ENCODE measurements at places on chromosomes 5 and 9.

DNA sequence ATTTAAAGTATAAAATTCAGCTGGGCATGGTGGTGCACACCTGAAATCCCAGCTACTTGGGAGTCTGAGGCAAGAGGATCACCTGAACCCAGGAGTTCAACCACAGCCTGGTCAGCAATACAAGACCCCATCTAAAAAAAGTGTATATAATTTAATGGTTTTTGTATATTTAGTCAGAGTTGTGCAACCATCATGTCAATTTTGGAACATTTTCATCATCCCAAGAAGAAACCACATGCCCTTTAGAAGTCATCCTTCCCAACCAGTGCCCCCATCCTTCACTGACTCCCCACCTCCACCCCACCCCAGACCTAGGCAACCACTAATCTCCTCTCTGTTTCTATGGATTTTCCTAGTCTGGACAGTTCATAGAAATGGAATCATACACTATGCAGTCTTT is 18.8 kb upstream of the TEK start:
- no peak for DNase-seq

GRCh38 chr5:78929833-78930232 is 55.3 kb downstream of the ARSB start:
- no peak for DNase-seq

DNA sequence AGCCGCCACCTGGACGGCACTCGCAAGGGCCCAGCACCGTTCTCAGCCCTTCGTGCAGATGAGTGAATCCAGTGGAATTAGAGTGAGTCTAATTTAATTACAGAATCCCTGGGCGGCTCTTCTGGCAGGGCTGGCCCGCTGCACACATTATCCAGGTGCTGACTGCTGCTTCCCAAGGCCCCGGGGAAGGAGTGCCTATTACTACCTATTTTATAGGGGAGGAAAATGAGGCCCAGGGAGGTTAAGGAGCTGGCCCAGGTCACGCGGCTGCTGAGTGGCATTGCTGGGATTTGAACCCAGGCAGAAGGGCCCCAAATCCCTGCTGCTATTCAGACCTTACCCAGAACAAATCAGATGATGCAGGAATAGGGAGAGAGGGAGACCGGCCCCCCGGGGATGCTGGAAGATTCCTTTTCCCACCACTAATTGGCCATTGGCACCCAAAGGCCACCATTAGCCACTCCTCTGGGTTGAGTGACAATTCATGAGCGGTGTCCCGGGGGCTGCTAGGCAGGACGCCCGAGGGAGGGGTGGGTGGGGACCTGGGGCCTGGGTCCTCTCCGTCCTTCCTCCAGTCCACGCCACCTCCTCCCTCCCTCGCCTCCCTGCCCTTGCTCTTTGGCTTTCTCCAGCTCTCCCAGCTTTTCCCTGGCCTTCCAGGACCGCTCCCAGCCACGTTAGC is 10.3 kb upstream of the QRFP start:
- DNase-seq, result no peak

DNA sequence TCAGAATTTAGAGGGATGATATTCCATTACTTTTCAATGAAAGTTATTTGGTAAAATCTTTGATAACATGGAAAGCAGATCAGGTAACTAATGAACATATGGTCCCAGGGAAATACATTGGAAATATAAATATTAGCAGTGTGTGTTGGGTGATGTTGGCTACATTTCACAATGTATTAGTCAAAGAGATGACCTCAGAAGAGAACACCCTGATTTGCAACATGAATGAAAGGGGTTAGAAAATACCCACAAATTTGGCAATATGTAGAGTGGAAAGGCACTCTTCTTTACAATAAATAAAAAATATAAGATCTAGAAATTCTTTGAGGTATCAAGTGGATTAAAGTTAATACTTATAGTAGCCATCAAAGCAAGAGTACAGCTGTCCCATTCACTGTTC is 606.7 kb downstream of the PSAT1 start:
- no peak for DNase-seq

DNA sequence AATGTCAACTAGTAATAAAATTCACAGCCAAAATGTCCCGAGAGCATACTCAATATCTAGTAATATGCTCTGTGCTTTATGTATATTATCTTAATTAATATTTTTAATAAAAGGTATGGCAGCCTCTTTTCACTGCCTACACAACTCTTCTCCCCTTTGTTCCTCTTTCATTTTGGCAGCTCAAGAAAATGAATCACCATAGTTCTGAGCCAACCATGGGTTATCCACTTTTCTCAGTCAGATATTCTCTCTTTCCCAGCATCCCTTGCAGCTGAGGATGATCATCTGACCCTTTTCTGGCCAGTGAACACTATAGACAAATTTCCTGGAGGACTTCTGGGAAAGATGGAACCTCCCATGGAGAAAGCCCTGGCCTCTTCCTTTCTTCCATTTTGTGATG is 8.2 kb upstream of the DOCK8 start:
- no peak for DNase-seq

GRCh38 chr9:98118640-98119601 is at the start of gene TRIM14:
TSS of gene TRIM14 (minus strand) at chr9:98119222. CDS start at chr9:98119188, 34 bp downstream.
- DNase-seq, result no peak

GRCh38 chr9:126844085-126844484 is 16.4 kb upstream of the ZBTB34 start:
- no peak for DNase-seq

DNA sequence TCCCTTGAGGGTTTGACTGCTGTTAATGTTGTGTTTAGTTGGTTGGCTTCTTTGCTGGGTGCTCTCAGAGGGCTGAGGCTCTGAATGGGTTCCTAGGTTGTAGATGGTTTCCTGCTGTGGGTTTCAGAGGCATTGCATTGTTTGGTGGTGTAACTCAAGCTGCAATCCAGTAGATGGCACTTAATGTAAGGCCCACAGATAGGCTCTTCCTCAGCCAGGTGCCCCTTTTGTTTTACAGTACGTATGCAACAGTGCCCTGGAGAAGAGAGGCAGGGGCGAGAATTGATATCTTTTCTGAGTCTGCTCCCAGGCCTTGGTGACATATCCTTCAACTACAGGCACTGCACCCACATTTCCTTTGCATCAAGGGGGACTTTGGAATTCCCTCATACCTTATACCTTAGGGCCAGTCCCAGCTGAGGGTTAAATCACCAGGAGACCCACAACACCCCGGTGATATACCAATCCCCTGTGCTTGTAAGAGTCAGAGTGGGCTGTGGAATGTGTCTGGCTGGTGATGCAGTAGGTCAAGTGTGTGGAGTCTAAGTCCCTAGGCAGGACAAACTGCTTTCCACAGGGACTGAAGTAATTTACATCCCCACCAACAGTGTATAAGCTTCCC is 7.0 kb upstream of the UGT3A2 start:
- no peak for DNase-seq

GRCh38 chr5:74948031-74948546 is 81.9 kb upstream of the FAM169A start:
- DNase-seq, result no peak

DNA sequence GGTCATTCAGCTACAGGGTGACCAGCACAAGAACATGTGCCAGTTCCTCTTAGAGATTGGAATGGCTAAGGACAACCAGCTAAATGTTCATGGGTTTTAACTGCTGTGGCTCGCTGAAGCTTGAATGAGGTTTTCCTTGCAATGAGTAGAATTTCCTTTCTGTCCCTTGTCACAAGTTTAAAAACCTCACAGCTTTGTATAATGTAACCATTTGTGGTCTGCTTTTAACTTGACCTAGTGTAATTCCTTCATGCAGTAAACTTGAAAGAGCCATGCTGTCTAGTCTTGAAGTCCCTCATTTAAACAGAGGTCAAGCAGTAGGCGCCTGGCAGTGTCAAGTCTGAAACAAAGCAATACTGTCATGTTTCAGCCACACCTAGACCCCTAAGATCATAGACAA is 181.3 kb upstream of the DMRT1 start:
- no peak for DNase-seq

Measured in NCI-H1436 treated with DMSO at 0.1 percent for 48 hours (cell line).